Psoas muscle (tissue), 8 donors: ENCODE measurements at places on chromosomes 6 and 20. TPM values are rescaled to one million over a fixed set of nuclear protein-coding genes. Genes with fewer than 3 reads are reported as not detected.

The PPP1R16B gene
- 4.1 TPM for polyA plus RNA-seq

DNA sequence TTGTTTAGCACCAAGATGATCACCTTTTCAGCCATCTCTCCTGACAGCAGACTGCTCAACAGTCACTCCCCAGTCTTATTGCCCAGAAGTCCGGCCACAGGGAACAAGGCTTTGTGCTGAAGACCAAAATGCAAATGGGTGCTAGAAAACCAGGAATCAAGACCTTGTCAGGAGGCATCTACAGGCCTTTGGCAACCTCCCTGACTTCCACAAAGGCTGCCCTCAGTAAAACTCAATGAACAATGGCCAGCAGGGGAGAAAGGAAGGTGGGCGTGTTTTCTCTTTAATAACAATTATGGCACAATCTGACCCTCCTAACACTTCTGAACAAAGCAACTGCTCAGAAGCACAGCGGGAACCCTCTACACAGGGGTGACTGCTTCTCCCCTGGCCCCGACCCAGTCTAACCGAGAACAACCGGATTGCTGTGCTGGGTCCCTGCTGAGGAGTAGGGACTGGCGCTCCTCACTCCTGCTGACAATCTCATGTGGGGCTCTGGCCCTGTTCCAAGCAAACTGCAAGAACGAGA is 41.6 kb downstream of the PLCG1 start:
- no peak for DNase-seq

GRCh38 chr6:37105148-37106050 is 64.6 kb upstream of the PIM1 start:
- DNase-seq, result no peak

- DNase-seq, result no peak
Measured at GRCh38 chr6:41177695-41178094, 14.8 kb upstream of the TREM2 start.

GRCh38 chr20:59371431-59371830 is 71.0 kb downstream of the EDN3 start:
- DNase-seq, result no peak

The GCNT2 gene
- polyA plus RNA-seq, result 0.27 TPM
